A549 treated with AZD2906 at 1 μM for 4 hours (cell line): ENCODE measurements at places on chromosomes 2 and 18. TPM values are rescaled to one million over a fixed set of nuclear protein-coding genes. Genes with fewer than 3 reads are reported as not detected.

STON1 gene
- total RNA-seq: 0.28 to 0.42 TPM (median 0.39 TPM) in 5 replicates

UGT1A4 gene
- total RNA-seq: 0.06 to 0.11 TPM (median 0.06 TPM) in 3 of 5 replicates, not detected in the others

GREB1 gene
- total RNA-seq: 2.3 to 4.1 TPM (median 3.5 TPM) in 5 replicates

PSMA8 gene
- total RNA-seq: not detected in 5 replicates

CENPA gene
- 46.5 to 51.7 TPM (median 50.2 TPM) in 5 replicates for total RNA-seq

COLEC11 gene
- 0.31 to 0.82 TPM (median 0.53 TPM) in 5 replicates for total RNA-seq

KHK gene
- total RNA-seq: 7.2 to 11.4 TPM (median 9.8 TPM) in 5 replicates

KCNS3 gene
- 1.2 to 1.4 TPM (median 1.3 TPM) in 5 replicates for total RNA-seq

GATA6 gene
- total RNA-seq: 1.3 to 1.9 TPM (median 1.8 TPM) in 5 replicates

SOCS6 gene
- total RNA-seq: 28.4 to 34.2 TPM (median 31.7 TPM) in 5 replicates

SLC30A3 gene
- total RNA-seq: 2.6 to 3.4 TPM (median 3.2 TPM) in 5 replicates

PXDN gene
- total RNA-seq: 11.5 to 17.4 TPM (median 15.5 TPM) in 5 replicates

SOX11 gene
- not detected in 5 replicates for total RNA-seq

UPP2 gene
- not detected in 5 replicates for total RNA-seq

TCF7L1 gene
- 8.3 to 12.0 TPM (median 10.7 TPM) in 5 replicates for total RNA-seq

PIEZO2 gene
- total RNA-seq: 0.52 to 0.96 TPM (median 0.59 TPM) in 5 replicates

ERICH2 gene
- total RNA-seq: not detected in 5 replicates

APOB gene
- total RNA-seq: under 0.01 to 0.14 TPM (median 0.04 TPM) in 4 of 5 replicates, not detected in the other
